SHP77 (cell line): ENCODE measurements at places on chromosomes 2 and 18.

DNA sequence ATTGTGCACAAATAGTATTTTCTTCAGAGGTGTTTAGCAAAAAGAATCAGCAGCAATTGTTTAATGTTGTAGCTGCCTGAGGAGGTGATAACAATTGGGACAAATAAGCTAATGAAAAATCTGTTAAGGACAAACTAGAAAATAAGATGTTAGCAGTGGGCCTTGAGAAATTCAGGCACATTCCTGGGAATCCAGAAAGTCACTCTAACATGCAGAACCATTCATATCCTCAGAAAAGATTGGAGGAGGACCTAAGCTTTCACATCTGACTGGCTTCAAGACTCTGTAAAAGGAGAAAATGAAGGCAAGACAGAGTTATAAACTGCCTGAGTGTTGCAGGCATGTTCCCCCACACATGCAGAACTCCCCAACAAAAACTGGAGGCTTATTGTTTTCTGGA lies 353.5 kb upstream of the RGPD4 start:
- no peak for DNase-seq

- no peak for DNase-seq
Observed at GRCh38 chr2:121662656-121663055, 13.4 kb upstream of the CLASP1 start.

- no peak for DNase-seq
Observed at GRCh38 chr2:68829749-68830148, 41.4 kb downstream of the BMP10 start.

GRCh38 chr18:65259403-65259802 lies 491.4 kb upstream of the CDH7 start:
- no peak for DNase-seq

DNA sequence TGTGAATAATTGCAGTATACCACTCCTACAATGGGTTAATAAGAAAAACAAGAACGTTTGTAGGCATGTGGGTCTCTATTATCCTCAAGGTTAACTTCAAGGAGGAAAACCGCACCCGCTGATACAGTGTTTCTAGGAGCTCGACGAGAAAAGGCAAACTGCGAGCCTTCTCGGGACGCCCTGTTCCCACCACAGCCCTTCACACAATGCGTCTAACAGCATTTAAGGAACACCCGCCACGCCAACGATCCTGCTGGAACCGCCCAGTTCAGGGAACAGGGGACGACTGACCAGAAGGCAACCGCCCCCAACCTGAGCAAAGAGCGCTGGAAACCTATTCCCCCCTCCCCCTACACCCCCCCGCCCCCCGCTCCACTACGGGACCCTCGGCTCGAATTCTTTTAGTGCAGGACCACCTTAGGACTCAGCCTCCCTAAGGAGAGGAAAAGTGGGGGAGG lies 710 bp upstream of the TMSB10 start:
- DNase-seq: peak; percentile 2

DNA sequence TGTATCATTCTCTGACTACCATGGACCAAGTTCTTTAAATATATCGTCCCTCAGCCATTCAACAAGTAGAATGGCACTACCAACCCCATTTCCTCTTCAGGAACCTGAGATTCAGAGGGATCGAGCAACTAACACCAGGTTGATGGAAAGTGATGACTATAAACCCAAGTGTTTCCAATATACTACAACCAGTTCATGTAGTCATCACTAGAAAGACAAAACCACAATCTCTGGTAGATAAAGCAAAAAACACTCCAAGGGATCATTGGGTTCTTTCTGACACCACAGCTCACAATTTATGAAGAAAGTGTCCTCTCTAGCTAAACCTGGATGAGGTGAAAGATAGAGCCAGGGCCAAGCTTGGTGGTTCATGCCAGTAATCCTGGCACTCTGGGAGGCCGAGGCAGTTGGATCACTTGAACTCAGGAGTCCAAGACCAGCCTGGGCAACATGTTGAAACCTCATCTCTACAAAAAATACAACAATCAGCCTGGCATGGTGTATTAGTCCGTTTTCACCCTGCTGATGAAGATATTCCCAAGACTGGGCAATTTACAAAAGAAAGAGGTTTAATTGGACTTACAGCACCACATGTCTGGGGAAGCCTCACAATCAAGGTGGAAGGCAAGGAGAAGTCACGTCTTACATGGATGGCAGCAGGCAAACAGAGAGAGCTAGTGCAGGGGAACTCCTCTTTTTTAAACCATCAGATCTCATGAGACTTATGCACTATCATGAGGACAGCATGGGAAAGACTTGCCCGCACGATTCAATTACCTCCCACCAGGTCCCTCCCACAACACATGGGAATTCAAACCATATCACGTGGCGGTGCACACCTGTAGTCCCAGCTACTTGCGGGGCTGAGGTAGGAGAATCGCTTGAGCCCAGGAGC lies 2.2 kb downstream of the CD226 start:
- no peak for DNase-seq

DNA sequence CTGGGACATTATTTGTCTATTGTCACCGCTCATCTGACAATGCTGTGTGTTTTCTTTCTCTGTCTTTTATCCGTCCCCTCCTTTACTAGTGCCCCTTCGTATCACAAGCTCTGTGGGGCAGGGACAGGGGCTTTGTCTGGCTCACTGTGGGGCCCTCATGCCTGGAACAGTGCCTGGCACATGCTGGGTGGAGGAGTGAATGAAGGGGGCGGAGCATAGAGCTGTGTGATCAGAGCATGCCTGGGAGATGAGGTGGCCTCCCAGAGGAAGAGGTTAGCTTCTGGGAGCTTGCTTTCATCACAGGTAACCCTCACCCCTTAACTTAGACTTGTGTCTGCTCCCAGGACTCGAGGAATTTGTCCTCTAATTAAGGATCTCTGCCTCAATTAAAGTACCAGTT lies 16.4 kb downstream of the MTCL1 start:
- DNase-seq: no peak

GRCh38 chr18:40210696-40211095 lies 1744.3 kb upstream of the PIK3C3 start:
- no peak for DNase-seq

GRCh38 chr2:163198007-163198406 lies 359.4 kb upstream of the KCNH7 start:
- no peak for DNase-seq

- no peak for DNase-seq
Observed at GRCh38 chr18:42001801-42002200, 46.8 kb downstream of the PIK3C3 start.

- DNase-seq: no peak
Observed at GRCh38 chr18:6340121-6340520, 74.6 kb downstream of the L3MBTL4 start.

- no peak for DNase-seq
Observed at GRCh38 chr2:96115631-96116423, 544 bp downstream of the ADRA2B start.

DNA sequence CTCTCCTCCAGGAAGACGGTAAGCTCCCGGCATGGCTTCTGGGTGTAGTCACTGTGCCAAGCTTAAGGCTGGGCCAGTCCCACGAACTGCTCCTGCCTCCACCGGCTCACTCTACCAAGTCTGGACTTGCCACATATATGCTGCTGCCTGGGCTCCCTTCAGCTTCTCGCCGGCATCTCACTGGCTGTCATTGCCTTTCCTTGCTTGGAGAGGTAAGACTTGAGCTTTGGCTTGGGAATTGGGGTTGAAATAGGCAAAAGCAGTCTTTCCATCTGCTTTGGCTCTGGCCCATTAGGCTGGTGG lies 481.0 kb downstream of the TGIF1 start:
- no peak for DNase-seq

DNA sequence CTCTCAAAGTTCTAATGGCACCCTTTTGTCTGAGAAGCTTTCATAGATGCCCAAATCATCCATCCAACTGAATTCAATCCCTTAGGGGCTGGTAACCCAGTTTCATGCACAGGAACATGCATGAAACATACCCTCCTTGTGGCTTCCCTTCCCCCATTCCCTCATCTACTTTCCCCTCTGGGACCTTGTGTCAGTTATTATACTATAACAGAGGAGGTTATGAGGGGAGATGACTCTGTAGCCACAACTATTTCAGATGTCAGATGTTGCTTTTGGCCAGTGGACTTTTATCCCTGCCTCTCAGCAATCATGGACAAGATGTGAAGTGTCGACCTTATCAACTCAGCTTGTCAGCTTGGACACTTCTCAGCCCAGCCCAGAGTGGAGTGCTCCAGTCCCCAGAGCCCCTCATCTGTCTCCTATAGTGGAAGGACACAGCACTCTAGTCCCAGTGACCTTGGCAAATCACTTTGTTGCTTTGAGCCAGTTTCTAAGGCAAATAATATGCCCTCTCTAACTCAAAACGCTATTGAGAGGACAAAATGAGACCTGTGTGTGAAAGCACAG lies 8.4 kb downstream of the DHRS9 start:
- DNase-seq: no peak

DNA sequence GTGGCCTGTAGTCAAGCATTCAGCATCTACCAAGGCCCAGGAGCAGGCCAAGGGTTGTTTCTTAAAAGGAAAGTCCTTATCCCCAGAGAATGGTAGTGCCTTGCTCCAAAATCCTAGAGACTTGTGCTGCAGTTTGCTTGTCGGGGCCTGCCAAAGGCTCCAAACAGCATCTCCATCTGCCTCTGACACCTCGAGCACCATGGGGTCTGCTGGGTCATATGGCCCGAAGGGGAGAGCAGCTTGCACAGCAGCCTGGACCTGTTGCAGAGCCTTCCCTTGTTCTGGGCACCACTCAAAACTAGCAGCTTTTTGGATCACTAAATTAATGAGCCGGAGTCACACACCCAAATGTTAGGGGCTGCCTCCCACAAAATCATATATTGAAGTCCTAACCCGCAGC lies 35.7 kb downstream of the GNAL start:
- DNase-seq: no peak

- no peak for DNase-seq
Observed at GRCh38 chr2:39933196-39933595, 154.1 kb upstream of the THUMPD2 start.

- no peak for DNase-seq
Observed at GRCh38 chr2:15154297-15154696, 406.8 kb downstream of the NBAS start.

DNA sequence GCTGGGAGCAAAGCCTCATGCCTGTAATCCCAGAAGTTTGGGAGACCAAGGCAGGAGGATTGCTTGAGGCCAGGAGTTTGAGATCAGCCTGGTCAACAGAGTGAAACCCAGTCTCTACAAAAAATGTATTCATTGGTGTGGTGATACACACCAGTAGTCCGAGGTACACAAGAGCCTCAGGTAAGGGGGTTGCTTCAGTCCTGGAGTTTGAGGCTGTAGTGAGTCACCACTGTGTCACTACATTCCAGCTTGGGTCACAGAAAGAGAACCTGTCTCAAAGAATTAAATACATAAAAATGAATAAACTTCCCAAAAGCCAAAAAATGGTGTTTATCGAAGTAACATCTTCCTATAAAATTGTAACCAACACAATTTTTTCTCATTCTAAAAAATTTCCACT lies 568.1 kb upstream of the LINC00305 start:
- DNase-seq: no peak

GRCh38 chr18:14100503-14101286 lies 31.5 kb downstream of the ZNF519 start:
- DNase-seq: no peak

- peak; percentile 78 for DNase-seq
Observed at GRCh38 chr2:217049422-217049821, 189.6 kb upstream of the TNP1 start.

DNA sequence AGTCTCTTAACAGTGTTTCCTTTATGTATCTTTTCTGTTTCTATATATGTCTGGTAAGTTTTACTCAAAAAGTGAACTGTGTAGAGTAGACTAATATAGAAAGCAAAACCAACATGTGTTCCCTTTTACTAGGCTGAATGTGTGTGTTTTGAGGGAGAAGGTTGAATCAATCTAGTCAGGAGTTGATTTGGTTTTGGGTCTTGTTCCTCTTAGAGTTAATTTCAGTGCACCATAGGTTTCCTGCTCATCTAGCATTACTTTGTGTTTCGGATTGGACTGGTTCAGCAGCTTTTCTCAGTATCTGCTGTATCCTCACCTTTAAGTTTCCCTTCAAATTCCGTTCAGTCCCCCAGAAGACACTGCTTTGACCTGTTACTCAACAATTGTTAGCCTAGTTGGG lies 52.0 kb upstream of the TRIM43 start:
- no peak for DNase-seq

- DNase-seq: peak; percentile 30
Observed at GRCh38 chr2:202237787-202238233, 587 bp downstream of the SUMO1 start.

DNA sequence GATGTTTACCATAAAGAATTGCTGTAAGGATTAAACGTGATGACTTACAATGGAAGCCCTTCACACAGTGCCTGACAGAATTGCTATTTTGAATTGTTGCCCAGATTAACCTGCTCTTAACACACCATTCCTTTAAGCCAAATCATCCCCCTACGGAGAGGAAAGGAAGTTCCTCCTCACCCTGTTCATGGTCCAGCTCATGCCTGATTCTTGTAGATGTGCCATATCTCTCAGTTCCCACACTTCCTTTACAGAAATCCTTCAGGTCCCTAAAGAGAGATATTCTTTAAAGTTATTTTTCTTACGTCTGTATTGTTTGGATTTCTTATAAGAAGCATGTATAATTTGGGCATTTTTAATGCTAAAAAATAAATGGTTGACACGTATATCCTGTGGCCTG lies 127.5 kb upstream of the DAPL1 start:
- no peak for DNase-seq

GRCh38 chr18:3002732-3003131 lies 10.2 kb downstream of the LPIN2 start:
- no peak for DNase-seq

DNA sequence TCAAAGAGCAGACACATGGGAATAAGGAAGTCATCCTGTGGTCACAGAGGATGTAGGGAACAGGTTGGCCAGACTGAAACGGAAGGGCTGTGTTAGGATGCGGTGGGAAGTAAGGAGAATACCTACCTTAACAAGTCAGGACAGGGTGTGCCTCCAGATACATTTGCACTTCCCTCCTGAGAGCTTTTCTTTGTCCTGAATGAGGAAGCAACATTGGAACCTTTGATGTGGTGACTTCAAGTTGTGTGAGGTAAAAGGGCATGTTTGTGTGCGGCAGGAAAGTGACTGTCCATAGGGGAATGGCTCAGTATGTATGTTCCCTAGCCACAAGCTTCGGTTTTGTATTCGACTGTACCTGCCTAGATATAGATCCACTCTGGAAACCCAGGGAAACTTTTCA lies 24.9 kb upstream of the LRRTM1 start:
- DNase-seq: no peak
